Stimulated activated CD4-positive, alpha-beta T cell treated with anti-CD3 and anti-CD28 coated beads, Interleukin-15, amount 100 ng/mL, for 24 hours (primary cell): ENCODE measurements at places on chromosomes 12 and 14.

DNA sequence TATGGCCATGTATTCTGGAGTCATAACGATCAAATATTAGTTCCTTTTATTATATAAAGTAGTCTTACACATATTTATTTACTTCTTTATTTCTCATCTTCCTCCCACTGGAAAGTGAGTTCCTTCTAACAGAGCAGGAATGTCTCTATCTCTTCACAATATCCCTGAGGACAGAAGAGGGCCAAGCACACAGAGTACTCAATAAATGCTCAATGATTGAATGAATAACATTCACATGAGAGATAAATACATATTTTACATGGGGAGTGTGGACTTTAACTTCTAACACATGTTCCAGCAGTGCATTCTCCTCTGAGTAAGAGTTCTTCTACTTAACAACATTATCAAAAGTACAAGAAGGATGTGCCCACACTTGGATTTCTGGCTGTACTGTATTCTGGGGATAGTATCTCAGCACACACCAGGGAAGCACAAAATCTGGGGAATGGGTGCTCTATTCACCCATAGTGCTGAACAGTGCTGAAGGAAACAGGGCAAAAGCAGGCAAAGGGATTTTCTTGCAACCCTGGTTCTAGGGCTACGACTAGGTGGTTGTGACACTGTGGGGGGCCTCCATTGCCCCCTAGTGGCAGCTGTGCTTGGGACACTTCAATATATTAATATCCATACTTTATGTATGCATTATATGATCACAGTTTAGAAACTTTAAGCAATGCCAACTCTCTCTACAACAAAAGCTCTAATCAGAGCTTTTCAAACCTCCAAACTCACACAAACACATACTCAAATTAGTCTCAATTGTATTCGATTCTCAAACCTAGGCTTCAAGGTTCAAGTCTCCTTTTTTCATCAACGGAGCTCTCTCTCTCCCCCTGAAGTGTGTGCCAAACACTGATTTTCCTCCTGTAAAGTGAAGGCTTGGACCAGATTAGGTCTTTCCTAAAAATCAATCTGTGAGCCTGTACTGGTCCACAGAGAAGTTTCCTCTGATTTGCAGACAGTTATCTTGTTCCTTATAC is 115.5 kb downstream of the SLC2A13 start:
- DNase-seq: peak; percentile 68

- DNase-seq: peak; percentile 49
Measured at GRCh38 chr12:54958048-54958658, 26.4 kb downstream of the TESPA1 start.

DNA sequence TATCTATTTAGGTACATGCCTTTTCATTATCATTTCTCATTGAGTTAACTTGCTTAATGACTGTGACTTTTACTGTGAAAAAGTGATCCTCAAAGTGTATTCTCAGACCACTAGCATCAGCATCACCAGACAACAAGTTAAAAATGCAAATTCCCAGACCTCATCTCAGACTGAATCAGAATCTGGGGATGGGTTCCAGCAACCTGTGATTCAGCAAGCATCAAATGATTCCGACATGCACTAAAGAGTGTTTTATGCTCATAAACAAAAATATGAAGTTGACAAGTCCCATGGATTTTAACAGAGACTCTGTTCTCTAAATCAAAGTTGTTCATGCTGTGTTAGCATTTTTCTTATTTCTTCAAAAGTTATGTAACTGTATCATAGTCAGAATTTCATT is 130.6 kb downstream of the BCAT1 start:
- DNase-seq: no peak

- DNase-seq: no peak
Measured at GRCh38 chr14:31529053-31529452, 32.2 kb upstream of the NUBPL start.

- DNase-seq: no peak
Measured at GRCh38 chr14:101336183-101336582, 225.1 kb upstream of the DIO3 start.

GRCh38 chr12:9244894-9245293 is 36.7 kb upstream of the PZP start:
- peak; percentile 82 for DNase-seq

GRCh38 chr14:55103971-55104954 is 24.8 kb upstream of the LGALS3 start:
- DNase-seq: no peak

DNA sequence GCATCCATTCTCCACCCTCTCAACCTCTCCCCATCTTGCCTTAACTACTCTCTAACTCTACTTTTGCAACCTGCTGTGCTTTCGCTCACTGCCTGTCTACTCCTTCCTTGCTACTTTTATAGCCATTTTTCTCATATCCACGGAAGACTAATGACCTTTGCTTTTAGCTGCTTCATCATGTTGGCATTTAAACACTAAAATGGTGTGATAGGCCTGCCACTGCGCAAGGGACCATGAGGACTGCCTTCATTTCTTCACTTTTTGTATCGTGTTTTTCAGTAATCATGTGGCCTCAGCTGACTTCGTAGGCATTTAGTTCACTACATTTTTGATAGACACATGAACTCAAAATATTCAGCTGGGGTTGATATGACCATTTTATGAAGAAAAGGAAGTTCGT is 252.1 kb downstream of the BCAT1 start:
- no peak for DNase-seq

- DNase-seq: no peak
Measured at GRCh38 chr12:28265435-28266042, 75.3 kb downstream of the CCDC91 start.

GRCh38 chr12:49225576-49226166 is 36.8 kb upstream of the TUBA1A start:
- DNase-seq: no peak

- DNase-seq: no peak
Measured at GRCh38 chr12:72036393-72036792, 97.7 kb downstream of the TPH2 start.

- DNase-seq: no peak
Measured at GRCh38 chr12:77999074-77999715, 168.5 kb downstream of the NAV3 start.

- DNase-seq: no peak
Measured at GRCh38 chr12:54270345-54270744, 9.6 kb downstream of the CBX5 start.

- peak; percentile 4 for DNase-seq
Measured at GRCh38 chr14:23694949-23695663, 58.9 kb downstream of the DHRS2 start.

GRCh38 chr12:112528521-112528920 is 109.8 kb downstream of the PTPN11 start:
- DNase-seq: no peak

DNA sequence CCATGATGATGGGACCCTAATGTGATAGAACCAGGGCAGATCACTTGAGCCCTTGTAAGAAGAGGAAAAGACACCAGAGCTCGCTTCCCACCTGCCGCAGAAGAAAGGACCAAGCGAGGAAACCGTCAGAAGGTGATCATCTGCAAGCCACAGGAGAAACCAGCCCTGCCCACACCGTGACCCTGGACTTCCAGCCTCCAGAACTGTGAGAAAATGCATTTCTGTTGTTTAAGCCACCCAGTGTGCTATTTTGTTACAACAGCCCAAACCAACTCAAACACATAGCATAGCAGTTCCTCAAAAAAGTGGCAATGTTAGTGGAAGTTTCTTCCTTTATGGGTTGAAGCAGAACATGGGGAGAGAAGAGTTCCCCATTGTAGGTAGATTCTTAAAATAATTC is 107.9 kb upstream of the BCL2L14 start:
- no peak for DNase-seq

GRCh38 chr12:57838594-57839302 is 7.8 kb downstream of the CTDSP2 start:
- peak; percentile 62 for DNase-seq

DNA sequence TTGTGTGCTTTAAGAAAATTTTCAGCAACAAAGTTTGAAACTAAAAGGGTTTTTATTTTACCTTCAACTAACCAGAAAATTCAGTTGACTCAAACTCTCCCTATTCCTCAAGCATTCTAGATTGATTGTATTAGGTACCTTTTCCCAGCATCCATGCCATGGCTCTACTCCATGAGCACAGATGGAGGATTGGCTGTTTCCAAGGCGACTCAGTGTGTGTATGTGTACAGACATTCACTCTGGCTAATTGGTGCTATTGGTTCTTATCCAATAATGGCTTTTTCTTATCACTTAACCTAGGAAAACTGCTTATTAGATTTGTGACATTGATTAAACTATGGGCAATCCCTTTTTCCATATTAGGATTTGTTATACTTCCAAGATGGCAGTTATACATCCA is 202.6 kb downstream of the ANO6 start:
- no peak for DNase-seq

GRCh38 chr14:104877806-104878550 is 12.9 kb downstream of the CEP170B start:
- DNase-seq: no peak

GRCh38 chr12:121673013-121673511 is 3.6 kb upstream of the MORN3 start:
- DNase-seq: no peak

GRCh38 chr12:99024191-99024590 is 379.1 kb downstream of the APAF1 start:
- DNase-seq: no peak

GRCh38 chr14:92556255-92556741 is 42.7 kb downstream of the RIN3 start:
- DNase-seq: no peak

GRCh38 chr12:1630133-1630826 is 1.2 kb downstream of the WNT5B start:
- DNase-seq: peak; percentile 39

GRCh38 chr14:64823305-64823861 is 56.3 kb downstream of the SPTB start:
- DNase-seq: peak; percentile 80

DNA sequence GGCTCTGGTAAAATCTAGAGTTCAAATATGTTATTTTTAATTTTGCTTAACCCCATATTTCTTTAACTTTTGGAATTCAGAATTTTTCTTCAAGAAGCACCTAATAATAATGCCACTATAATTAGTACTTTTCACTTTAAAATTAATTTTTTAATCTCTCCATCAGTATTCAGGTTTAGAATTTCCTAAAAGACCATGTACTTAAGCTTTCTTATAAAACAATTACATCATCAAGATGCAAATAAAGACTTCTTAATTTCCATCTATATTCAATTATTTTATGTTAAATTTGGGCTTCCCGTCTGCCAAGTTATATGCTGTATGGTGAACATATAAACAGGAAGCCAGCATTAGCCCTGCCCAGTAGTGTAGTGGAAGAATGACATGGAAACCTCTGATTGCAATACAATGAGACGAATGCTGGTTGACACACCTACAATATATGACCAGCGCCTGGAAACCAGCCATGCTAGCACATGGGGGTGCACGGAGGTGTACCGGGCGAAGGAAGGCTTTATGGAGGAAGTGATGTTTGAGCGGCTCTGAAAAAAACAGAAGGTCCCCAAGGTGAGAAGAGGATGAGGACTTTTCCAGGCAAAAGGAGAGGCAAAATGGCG is 82.2 kb downstream of the LLPH start:
- no peak for DNase-seq

DNA sequence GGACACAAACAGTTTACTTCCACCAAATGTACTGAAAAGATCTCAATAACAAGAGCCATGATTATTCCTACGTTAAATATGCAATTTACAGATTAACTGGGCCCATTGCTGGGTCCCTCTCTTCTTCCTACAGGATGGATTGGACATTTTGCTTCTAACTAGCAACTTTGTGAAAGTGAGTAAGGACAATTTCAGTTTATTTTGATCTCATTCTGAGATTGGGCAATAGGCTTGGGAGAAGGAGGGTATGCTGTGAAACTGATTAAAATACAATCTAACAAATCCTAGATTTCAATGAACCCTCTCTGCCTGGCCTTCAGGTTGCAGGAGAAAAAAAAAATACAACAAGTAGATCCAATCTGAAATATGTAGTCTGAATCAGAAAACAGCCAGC is 121.5 kb downstream of the PRKD1 start:
- no peak for DNase-seq

GRCh38 chr12:109291521-109292341 is 17.4 kb downstream of the FOXN4 start:
- no peak for DNase-seq

DNA sequence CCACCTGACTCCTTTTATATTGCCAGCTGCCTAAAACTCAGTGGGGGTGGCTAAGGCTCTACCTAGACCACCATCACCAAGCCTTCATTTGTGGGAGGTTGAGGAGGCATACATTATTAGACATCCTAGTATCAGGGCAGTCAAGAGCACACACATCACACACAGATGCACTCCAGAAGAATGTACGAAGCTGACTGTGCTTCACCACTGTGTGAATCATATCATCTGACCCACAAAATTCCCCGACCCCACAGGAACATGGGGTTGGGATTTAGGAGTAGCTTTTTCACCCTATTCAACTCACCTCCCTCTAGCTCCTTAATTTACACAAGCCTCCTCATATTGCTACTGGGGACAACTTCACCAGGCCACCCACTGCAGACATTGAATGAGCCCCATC is 64.8 kb upstream of the BDKRB2 start:
- no peak for DNase-seq

DNA sequence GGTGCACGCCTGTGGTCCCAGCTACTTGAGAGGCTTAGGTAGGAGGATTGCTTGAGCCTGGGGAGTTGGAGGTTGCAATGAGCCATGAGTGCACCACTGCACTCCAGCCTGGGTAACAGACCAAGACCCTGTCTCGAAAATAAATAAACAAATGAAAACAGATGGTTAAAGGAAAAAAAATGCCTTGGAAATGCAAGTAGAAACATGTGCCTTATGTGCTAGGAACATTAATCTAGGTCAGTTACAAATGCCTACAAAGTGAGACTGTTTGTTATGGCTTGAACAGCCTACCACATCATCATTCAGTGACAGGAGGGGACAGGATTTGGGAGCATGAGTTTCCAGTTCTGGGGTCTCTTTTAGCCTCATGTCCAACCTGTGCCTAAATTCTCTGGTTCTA is 52.4 kb upstream of the BCAT1 start:
- no peak for DNase-seq

DNA sequence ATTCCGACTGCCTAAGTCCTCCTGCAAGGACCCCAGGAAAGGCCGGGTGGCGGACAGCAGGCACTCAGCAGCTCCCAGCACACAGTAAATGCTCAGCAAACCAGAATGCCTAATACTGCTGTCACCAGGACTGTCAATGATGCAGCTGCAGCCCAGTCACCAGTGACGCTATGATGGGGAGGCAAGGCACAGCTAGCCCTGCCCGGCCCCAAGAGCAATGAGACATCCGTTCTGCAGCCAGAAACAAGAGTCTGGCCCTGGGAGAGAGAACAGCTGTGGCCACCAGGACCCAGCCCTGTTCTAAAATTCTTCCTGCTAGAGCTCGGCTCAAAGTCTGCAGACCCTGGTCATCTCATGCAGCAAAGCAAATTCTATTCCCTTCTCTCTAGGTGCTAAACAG is 69.8 kb downstream of the NCOR2 start:
- no peak for DNase-seq

- peak; percentile 34 for DNase-seq
Measured at GRCh38 chr12:50057896-50058670, 687 bp downstream of the ASIC1 start.

GRCh38 chr12:5172886-5173285 is 129.2 kb downstream of the KCNA5 start:
- no peak for DNase-seq
